Astrocyte (in vitro differentiated cells and primary cell): ENCODE measurements at places on chromosomes 6 and 20.

- no peak overlapping the region for H3K27ac ChIP-seq
- H3K4me3 ChIP-seq, result no peak overlapping the region
- no peaks in the 10 kb centered on the region for H3K4me1 ChIP-seq
- no peaks in the 10 kb centered on the region for H3K27me3 ChIP-seq
Measured at GRCh38 chr6:17193106-17193775, 87.9 kb upstream of the RBM24 start.

GRCh38 chr6:5045416-5045815 is 39.7 kb upstream of the PPP1R3G start:
- no peak overlapping the region for H3K4me3 ChIP-seq
- H3K36me3 ChIP-seq, result no peaks in the 10 kb centered on the region
- DNase-seq, result no peak
- no peaks in the 10 kb centered on the region for H3K4me1 ChIP-seq

DNA sequence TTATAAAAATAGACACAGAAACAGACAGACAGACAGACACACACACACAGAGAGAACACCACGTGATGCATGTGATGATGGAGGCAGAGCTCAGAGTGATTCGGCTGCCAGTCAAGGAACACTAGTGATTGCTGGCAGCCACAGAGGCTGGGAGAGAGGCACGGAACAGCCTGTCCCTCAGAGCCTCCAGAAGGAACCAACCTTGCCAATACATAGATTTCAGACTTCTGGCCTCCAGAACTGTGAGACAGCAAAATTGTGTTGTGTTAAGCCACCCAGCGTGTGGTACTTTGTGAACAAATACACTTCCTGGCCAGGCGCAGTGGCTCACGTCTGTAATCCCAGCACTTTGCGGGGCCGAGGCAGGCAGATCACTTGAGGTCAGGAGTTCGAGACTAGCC is 9.5 kb upstream of the PARD6B start:
- H3K27me3 ChIP-seq, result no peaks in the 10 kb centered on the region
- H3K4me3 ChIP-seq, result no peak overlapping the region
- no peaks in the 10 kb centered on the region for H3K36me3 ChIP-seq
- H3K27ac ChIP-seq, result no peak overlapping the region
- H3K4me1 ChIP-seq, result peaks cover 14% of the 10 kb centered on the region
- DNase-seq, result no peak

DNA sequence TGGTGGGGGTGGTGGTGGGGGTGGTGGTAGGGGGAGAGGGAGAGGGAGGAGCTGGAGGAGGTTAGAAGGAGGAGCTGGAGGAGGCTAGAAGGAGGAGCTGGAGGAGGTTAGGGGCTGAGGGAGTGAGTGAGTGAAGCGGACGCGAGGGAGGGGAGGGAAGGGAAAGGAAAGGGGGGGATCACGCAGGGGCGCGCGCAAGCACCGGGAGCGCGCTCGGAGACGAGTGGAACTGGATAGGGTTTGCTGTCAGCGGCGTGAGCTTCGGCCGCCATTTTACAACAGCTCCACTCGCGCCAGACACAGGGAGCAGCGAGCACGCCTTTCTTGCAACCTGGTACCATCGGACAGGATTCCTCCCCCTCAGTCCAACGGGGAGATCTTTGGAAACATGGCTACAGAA is 90.5 kb upstream of the FERMT1 start:
- no peak overlapping the region for H3K27ac ChIP-seq
- no peaks in the 10 kb centered on the region for H3K27me3 ChIP-seq
- no peak for DNase-seq

GRCh38 chr20:42981253-42981652 is 208.5 kb downstream of the PTPRT start:
- H3K4me1 ChIP-seq, result no peaks in the 10 kb centered on the region
- no peaks in the 10 kb centered on the region for H3K36me3 ChIP-seq
- no peak for DNase-seq
- H3K4me3 ChIP-seq, result no peak overlapping the region
- no peak overlapping the region for H3K27ac ChIP-seq

DNA sequence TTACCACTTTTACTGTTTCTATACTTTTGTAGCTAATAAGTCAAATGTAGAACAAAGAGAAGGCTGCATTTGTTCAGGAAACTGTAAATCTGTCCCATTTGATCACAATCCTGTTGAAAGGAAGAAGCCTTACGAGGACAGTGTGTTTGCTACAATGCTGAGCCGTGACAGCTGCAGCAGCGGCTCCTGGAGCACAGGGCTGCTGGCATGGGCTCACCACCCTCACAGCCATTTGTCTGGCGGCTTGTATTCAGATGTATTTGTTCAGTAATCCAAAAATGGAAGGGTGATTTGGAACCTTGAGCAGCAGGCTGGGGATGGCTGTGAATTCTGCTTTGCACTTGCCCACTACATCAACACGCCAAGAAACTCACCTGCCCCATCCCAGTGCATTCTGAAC is 5.7 kb downstream of the TUBB2A start:
- peaks cover 29% of the 10 kb centered on the region for H3K36me3 ChIP-seq
- no peak for DNase-seq
- peaks cover 4% of the 10 kb centered on the region for H3K4me1 ChIP-seq
- H3K27ac ChIP-seq, result no peak overlapping the region
- no peak overlapping the region for H3K4me3 ChIP-seq

DNA sequence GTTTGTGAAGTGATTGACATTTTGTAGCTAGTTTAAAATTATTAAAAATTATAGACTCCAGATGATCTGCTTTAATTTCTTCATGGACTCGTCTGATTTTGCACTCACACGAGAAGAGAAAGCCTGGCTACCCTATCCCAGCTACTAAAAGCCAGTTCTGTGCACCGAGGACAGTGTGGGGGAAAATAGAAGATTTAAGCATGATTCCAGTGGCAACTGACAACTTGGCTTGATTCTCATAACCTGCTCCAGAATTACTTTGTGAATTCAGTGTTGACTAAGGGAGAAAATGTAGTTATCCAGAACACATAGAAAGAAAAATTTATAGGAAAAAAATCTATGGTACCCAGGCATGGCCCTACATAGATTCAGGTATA is 88.7 kb downstream of the SNAP25 start:
- peak overlapping the region; percentile 81 for H3K27ac ChIP-seq
- no peaks in the 10 kb centered on the region for H3K36me3 ChIP-seq
- peak; percentile 67 for DNase-seq
- H3K27me3 ChIP-seq, result no peaks in the 10 kb centered on the region
